ENCODE measurements at places on chromosomes 3 and 15.

GRCh38 chr3:46663591-46664135 is 29.8 kb downstream of the ALS2CL start:
- no peak for DNase-seq

- DNase-seq = no peak
These were observed 30.6 kb downstream of the CTSH start for GRCh38 chr15:78914027-78914764.

GRCh38 chr3:129002573-129003569 is 1.8 kb downstream of the EFCC1 start:
- DNase-seq = no peak

DNA sequence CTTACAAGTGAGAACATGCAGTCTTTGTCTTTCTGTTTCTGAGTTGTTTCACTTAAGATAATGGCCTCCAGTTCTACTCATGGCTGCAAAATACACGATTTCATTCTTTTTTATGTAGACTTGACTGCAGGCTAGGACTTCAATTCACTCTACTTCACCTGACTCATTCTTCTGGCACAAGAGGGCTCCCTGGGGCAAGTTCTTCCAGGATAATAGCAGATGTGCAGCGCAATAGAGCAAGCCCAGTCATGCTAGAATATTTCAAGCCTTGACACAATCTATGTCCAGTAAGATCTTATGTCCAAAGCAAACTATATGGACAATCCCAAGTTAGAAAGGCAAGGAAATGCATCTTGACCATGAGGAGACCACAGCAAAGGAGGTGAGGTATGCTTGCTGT is 211.7 kb upstream of the GADL1 start:
- DNase-seq = no peak

DNA sequence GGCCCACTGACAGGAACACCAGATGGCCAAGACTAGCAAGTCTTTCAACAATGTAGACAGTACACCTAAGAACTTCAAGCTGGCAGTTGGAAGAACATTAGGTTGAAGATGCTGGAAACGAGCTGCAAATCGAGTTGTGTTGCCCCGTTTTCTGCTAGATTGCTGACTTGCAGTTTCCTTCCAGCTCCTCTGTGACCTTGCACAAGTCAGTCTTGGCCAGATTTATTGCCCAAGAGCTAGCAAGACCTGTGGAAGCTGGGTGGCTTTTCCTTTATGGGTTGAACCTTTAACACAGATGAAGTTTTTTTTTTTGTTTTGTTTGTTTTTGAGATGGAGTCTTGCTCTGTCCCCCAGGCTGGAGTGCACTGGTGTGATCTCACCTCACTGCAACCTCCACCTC is 2.9 kb upstream of the RBM6 start:
- DNase-seq = no peak

GRCh38 chr15:50390554-50391264 is 33.5 kb upstream of the USP8 start:
- no peak for DNase-seq

GRCh38 chr3:161770484-161771386 is 274.1 kb downstream of the OTOL1 start:
- DNase-seq = no peak

GRCh38 chr15:72866182-72866581 is 82.6 kb upstream of the ADPGK start:
- no peak for DNase-seq

GRCh38 chr3:119227070-119227850 is 13.4 kb downstream of the B4GALT4 start:
- no peak for DNase-seq

DNA sequence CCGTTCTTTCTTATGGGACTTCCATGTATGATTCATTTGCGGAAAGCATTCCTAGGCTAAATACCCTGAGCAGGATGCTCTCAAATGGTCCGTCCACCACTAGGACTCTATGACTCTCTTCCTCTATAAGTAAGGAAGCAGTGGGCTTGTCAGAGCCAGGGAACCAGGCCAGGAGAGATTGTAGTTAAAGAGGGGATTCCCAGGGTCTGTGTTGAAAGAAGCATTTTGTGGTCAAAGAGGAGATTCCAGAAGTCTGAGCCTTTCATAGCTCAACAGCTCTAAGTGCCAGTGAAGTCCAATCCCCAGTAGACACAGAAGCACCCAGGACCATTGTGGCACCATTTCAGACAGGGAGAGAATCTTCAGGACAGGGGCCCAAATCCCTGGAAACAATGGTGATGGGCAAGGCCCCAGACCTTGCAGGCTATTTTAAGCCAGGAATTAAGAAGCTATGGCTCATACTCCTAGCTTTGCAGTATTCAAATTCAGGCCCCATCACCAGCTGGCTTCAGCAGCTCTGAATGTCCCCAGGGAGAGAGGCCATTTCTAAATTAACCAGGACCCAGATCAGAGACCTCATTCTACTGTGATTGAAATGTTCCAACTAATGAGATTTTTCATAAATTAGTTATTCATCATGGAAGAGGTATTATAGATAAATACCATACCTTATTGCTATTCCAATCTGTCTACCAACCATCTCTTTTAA is 81.7 kb downstream of the CD47 start:
- no peak for DNase-seq

Measured in CD4-positive, alpha-beta T cell treated with Interleukin-15 for 4 hours (primary cell).